ENCODE measurements at places on chromosomes 4 and X. TPM values are rescaled to one million over a fixed set of nuclear protein-coding genes. Genes with fewer than 3 reads are reported as not detected.
A peak's percentile ranks its signal among the peaks of the same experiment; 100 is the strongest.

DNA sequence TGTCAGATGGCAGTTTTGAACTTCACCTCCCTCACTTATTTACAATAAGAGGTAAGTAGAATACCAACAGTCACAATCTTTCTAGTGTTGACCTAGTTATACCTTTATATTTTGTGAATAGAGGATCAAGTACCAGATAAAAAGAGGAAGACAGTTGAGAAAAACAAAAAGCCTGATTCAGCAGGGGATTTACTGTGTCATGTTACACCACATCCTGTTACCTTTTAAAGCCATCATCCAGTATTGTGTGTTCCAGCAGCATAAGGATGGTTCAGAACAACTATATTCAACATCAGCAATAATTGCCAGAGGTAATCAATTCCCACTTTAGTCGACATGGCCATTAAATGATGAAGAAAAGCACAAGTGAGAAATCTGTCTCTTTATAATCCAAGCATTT is 21.3 kb upstream of the CXCL6 start:
- no peak overlapping the region for H3K4me3 ChIP-seq
- no peak for DNase-seq
- H3K36me3 ChIP-seq, result no peaks in the 10 kb centered on the region
- H3K27me3 ChIP-seq, result no peaks in the 10 kb centered on the region
- no peaks in the 10 kb centered on the region for H3K4me1 ChIP-seq

DNA sequence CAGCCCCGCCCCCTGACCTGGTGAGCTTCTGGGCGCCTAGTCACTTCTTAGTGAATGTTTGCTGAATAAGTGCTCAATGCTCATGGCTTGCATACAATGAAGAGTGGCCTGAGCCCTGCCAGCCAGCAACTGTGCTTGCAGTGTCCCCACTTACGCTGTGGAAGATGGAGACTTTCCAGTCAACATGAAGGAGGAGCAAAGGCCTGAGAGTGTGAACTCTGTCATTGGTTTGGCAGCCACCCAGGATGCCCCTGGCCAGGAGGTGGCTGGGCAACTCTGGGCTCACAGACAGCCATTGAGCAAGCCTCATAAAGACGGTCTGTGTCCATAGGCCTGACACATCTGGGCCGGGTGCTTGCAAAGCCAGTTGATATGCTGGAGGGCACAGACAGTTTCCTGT is 72.1 kb upstream of the MAMLD1 start:
- H3K36me3 ChIP-seq, result no peaks in the 10 kb centered on the region
- H3K4me3 ChIP-seq, result no peak overlapping the region
- H3K4me1 ChIP-seq, result no peaks in the 10 kb centered on the region
- no peaks in the 10 kb centered on the region for H3K27me3 ChIP-seq
- DNase-seq, result no peak
- H3K27ac ChIP-seq, result no peak overlapping the region

DNA sequence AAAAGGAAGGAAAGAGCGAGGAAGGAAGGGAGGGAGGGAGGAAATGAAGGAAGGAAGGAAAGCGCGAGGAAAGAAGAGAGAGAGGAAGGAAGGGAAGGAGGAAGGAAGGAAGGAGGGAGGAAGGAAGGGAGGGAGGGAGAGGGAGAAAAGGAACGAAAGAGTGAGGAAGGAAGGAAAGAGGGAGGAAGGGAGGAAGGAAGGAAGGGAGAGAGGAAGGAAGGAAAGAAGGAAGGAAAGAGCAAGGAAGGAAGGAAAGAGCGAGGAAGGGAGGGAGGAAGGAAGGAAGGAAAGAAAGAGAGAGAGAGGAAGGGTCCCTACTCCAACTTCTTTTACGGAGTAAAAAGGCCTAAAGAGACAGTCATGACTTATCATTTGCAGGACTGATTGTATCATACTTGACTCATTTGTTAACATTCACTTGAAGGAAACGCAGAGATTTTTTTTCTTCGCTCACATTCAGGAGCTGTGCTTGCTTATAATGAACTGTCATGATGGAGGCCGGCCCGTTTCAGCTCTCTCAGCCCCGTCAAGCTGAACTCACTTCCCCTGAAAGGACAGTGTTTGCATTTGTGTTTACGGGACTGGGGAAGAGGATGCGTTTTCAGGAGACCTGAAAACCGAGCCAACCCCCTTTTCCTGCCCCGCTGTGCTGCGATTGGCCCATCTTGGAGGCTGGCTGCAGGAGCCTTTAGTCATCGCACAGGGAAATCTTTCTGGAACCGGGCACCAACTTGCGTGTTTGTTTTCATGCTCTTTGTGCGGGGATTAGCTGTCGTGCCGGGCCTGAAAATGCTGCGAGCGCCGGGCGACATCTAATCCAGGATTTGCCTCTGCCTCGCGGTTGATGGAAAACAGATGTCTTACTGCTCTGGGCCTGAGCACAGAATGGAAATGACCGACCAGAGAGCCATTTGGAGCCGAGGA is 17.8 kb downstream of the TRIM2 start:
- no peaks in the 10 kb centered on the region for H3K27me3 ChIP-seq
- H3K4me1 ChIP-seq, result peaks cover 62% of the 10 kb centered on the region
- peak; percentile 64 for DNase-seq
- H3K27ac ChIP-seq, result peak overlapping the region; percentile 92
- peak overlapping the region; percentile 41 for H3K4me3 ChIP-seq

DNA sequence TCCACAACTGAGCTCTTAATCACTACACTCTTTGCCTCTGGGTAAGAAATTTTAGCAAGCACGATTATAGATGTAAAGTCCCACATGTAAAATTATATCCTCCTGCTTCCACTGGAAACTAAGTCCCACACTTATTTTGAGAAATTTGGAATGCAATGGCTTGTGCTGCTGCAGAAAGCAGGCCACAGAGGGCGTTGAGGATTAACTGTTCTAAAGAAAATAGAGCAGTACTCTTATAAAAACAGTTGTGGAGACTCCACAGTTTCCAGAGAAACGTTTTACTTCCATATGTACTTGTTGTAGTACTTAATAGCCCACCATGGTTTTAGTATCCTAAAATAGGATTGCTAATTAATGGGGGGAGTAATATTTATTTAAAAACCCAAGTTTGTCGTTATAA is 1.7 kb upstream of the CENPC start:
- H3K4me3 ChIP-seq, result no peak overlapping the region
- H3K27ac ChIP-seq, result no peak overlapping the region
- no peaks in the 10 kb centered on the region for H3K27me3 ChIP-seq
- no peak for DNase-seq
- peaks cover 7% of the 10 kb centered on the region for H3K4me1 ChIP-seq

DNA sequence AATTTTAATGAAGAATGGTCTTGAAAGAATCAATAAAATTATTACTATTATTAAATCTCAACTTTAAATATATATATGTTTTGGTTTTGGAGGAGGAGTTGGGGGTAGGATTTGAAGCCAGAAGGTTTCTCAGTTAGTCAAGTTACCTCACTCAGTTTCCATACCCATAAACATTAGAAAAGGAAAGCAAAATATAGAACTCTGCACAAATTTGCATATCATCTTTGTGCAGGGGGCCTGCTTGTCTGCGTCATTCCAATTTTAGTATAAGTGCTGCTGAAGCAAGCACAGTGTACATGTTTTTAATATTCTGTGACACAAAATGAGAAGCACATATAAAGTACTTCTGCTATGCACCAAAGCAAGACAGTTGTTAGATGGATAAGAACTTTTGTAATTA is 47.5 kb upstream of the SCRG1 start:
- H3K4me1 ChIP-seq, result peaks cover 6% of the 10 kb centered on the region
- H3K27ac ChIP-seq, result no peak overlapping the region
- no peaks in the 10 kb centered on the region for H3K36me3 ChIP-seq
- H3K27me3 ChIP-seq, result no peaks in the 10 kb centered on the region
- no peak overlapping the region for H3K4me3 ChIP-seq

DNA sequence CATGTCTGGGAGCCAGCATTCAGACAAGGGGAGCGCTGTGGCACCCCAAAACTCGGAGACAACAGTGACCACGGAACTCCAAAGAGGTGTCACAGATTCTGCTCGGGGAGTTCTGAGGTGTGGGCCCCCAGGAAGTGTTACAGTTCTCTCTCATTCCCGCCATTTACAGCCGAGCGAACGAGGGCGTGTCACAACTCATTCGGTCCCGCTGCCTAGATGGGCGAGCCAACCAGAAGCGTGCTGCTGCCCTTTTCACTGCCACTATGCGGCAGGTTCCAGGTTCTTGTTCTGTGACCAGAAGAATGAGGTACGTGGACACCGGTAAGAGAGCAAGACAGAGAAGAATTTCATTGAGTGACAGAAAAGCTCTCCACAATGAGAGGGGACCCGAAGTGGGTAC is 1370.6 kb upstream of the AGA start:
- DNase-seq, result no peak
- no peaks in the 10 kb centered on the region for H3K27me3 ChIP-seq
- no peak overlapping the region for H3K4me3 ChIP-seq
- H3K36me3 ChIP-seq, result no peaks in the 10 kb centered on the region

- no peaks in the 10 kb centered on the region for H3K36me3 ChIP-seq
- no peaks in the 10 kb centered on the region for H3K4me1 ChIP-seq
- H3K4me3 ChIP-seq, result no peak overlapping the region
- no peak overlapping the region for H3K27ac ChIP-seq
Measured at GRCh38 chr4:14221176-14221575, 593.7 kb upstream of the BOD1L1 start.

DNA sequence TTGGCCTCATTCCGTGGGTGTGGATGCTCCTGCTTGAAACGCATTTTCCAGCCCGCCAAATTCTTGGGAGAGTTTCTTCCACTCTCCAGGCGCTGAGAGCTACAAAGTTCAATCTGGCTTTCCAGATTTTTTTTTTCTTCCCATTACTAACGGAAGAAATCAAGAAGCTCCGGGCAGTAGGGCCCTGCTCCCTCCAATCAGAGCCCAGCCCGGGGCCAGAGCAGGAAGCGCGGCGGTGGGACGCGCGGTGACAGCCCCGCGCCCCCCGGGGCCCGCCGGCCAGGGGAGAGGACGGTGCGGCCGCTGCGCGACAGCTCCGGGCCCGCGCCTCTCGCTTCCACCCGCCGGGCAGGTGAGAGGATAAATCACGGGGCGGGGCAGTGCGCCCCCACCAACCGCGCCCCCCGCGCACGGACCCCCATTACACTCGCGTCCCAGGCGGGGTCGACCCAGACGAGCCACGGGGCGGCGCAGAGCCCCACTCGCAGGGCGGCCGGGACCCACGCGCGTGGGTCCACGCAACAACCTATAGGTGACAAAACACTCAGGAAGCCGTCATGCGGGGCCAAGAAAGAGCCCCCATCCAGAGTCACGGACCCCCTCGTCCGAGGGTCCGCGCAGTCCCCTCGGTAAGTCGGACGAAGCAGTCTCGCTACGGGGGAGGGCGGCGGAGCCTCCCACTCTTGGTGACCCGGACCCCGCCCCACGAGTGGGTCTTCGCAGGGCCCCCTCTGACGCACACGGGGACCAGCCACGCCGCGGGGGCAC is 868 bp downstream of the AFAP1 start:
- peaks cover 2% of the 10 kb centered on the region for H3K4me1 ChIP-seq
- no peaks in the 10 kb centered on the region for H3K36me3 ChIP-seq
- H3K4me3 ChIP-seq, result peak overlapping the region; percentile 95
- H3K27me3 ChIP-seq, result no peaks in the 10 kb centered on the region
- DNase-seq, result peak; percentile 32

- H3K36me3 ChIP-seq, result no peaks in the 10 kb centered on the region
- no peak overlapping the region for H3K4me3 ChIP-seq
Measured at GRCh38 chr4:149199594-149199993, 616.0 kb downstream of the IQCM start.

DNA sequence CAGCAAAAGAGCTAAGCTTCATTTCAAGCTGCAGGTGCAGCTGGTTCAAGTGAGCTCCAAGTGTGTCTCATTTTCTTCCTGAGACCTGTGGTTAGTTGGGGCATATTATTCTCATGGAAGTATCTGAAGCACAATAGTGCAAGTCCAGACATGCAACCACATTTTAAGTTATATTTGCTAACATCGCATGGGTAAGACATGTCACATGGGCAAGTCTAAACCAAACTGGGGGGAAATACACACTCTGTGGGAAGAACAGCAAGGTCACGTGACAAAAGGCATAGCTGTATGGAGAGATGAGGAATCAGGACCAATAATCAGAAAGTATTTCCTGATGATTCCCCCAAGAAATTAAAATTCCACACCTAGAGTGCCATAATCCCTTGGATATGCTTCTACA is 94.9 kb upstream of the NDP start:
- H3K27ac ChIP-seq, result no peak overlapping the region
- no peaks in the 10 kb centered on the region for H3K36me3 ChIP-seq
- H3K27me3 ChIP-seq, result no peaks in the 10 kb centered on the region
- H3K4me1 ChIP-seq, result no peaks in the 10 kb centered on the region
- no peak for DNase-seq

- no peak overlapping the region for H3K4me3 ChIP-seq
- H3K36me3 ChIP-seq, result no peaks in the 10 kb centered on the region
- no peaks in the 10 kb centered on the region for H3K4me1 ChIP-seq
- no peak overlapping the region for H3K27ac ChIP-seq
Measured at GRCh38 chrX:35098419-35098818, 155.8 kb downstream of the FAM47B start.

DNA sequence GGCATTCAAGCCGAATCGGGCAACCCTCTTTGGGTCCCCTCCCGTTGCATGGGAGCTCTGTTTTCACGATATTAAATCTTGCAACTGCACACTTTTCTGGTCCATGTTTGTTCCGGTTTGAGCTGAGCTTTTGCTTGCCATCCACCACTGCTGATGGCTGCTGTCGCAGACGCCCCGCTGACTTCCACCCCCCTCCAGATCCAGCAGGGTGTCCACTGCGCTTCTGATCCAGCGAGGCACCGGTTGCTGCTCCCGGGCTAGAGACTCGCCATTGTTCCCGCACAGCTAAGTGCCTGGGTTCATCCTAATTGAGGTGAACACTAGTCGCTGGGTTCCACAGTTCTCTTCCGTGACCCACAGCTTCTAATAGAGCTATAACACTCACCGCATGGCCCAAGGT is 13.3 kb downstream of the ACOX3 start:
- DNase-seq, result no peak
- H3K27ac ChIP-seq, result peak overlapping the region; percentile 88
- H3K36me3 ChIP-seq, result no peaks in the 10 kb centered on the region
- peaks cover 29% of the 10 kb centered on the region for H3K4me1 ChIP-seq
- H3K27me3 ChIP-seq, result no peaks in the 10 kb centered on the region
- H3K4me3 ChIP-seq, result peak overlapping the region; percentile 80

Gene TMPRSS11A
- not detected for total RNA-seq

Gene HEPH
- total RNA-seq, result 185 TPM

Gene WDR45
- 146 TPM for total RNA-seq

Gene COL25A1
- 1.6 TPM for total RNA-seq

Gene ETDA
- total RNA-seq, result not detected

Gene MAP9
- total RNA-seq, result 9.6 TPM

Gene FDCSP
- not detected for total RNA-seq

Gene SYNPO2
- total RNA-seq, result 400 TPM

Gene SPANXN3
- total RNA-seq, result not detected

Gene FABP2
- 11.2 TPM for total RNA-seq

Gene DCAF12L2
- not detected for total RNA-seq

Gene SPANXA1
- total RNA-seq, result not detected

All from transverse colon (tissue), 4 donors.